ENCODE measurements at places on chromosomes 12 and 14.
A peak's percentile ranks its signal among the peaks of the same experiment; 100 is the strongest.

- no peak for DNase-seq
These were observed 19.9 kb downstream of the TTC7B start for GRCh38 chr14:90796329-90796728.

DNA sequence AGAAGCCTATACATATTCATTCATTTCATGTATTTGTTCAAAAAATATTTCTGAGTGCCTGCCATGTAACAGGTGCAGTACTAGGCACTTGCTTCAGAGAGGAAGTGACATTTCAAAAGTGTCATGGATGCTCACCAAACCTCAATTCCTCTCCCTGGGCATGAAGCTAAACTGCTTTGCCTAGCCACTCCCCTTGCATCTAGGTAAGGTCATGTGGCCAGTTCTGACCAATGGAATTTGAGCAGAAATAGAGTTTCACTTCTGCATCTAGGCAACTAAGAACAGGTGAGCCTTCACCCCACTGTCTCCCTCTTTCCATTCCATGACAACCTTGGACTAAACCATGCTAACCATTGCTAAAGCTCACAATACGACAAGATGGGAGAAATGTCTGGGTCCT is 27.6 kb downstream of the TC2N start:
- DNase-seq: no peak

DNA sequence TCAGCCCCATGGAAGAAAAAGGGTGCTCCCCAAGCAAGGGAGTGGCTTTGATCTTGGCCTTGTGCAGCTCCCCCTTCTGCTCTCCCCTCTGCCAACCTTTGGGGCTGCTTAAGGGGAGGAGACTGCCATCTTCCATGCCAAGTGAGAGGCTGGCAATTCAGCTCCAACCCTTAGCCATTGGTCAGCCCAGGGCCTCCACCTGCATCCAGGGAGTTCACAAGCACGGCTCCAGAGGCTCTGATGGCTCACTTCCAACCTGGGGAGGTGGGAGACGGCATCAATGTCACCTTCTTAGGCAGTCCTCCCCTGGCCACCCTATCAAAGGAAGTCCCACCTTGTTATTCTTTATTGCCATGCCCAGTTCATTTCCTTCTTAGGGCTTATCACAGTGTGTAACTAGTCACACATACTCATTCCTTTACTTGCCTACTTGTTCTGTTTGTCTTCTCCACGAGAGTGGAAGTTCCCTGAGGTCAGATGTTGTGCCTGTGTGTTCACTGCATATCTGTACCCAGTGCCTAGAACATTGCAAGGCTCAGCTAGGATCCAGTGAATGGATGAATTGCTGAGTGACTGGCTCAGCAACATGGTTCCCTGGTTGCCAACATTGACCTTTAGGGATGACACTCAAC is 5.0 kb downstream of the HDAC7 start:
- no peak for DNase-seq

DNA sequence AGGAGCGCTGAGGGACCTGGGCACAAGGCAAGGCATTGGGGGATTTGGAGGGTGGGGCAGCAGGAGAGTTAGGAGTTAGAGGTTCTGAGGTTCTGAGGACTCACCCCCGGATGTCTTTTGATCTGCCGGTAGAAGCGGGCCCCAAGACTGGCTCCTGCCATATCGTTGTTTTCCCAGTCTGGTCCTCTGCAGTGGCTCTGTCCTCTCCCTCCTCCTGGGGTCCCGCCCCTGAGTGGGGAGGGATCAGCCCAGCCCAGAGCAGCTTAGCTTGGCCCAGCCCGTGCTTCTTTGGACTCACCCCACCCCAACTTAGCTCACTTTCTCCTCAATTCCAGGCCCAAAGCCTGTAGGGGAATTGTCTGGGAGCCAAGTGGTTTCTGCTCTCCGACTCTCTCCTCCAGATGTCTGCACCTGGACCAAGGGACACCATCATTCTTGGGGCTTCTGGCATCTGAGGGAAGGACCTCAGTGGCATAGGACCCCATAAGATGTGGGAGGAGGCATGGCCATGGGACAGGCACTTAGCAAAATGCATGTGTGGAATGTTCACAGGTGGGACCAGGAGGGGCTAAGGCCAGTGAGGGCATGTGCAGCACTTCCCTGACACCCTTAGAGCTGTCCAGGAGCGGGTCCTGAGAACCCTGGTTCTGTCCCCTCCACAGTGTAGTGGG is 7.5 kb downstream of the SHMT2 start:
- DNase-seq: peak; percentile 74

DNA sequence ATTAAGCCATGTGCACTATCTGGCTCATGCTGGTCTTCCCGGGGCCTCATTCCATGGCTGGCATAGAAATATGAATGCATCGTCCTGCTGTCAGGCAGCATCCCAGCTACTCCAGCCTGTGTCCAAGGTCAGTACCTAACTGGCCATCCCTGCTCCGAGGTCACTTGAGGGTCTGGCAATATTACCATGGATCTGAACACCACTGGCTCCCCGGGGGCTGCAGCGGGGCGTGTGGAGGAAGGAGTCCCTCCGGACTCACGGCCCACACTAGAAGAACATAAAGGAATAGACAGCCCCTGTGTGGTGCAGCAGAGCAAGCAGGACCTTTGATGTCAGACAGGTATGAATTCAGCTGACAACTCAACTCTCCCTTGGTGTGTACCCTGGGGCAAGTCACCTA is 19.2 kb downstream of the ESRRB start:
- no peak for DNase-seq

Measured in right forelimb (tissue), 1 donor.